Right renal pelvis (tissue), 4 donors: ENCODE measurements at places on chromosomes 4 and X.

GRCh38 chr4:144209491-144209890 lies 69.0 kb upstream of the GYPA start:
- DNase-seq, result no peak

DNA sequence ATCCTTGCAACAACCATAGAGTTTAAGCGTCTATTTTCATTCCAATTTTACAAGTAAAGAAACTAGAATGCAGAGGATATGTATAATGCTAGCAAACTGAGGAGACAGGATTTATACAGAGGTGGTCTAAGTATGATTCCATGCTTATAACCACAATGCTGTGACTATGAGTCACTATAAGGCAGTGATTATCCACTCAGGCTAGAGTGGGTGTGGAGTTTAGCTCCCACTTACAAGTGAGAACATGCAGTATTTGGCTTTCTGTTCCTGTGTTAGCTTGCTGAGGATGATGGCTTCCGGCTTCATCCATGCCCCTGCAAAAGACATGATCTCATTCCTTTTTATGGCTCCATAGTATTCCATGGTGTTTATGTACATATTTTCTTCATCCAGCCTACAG lies 41.6 kb upstream of the EDA2R start:
- DNase-seq, result no peak

GRCh38 chr4:55175779-55176231 lies 50.4 kb upstream of the KDR start:
- DNase-seq, result no peak

- DNase-seq, result no peak
These were observed 63.8 kb upstream of the HPRT1 start for GRCh38 chrX:134396174-134396573.
